ENCODE measurements at places on chromosomes 3 and 15. TPM values are rescaled to one million over a fixed set of nuclear protein-coding genes. Genes with fewer than 3 reads are reported as not detected.

Gene SH3GL3
- total RNA-seq: not detected

Gene MANF
- 106 TPM for total RNA-seq

Gene TGM5
- total RNA-seq: not detected

Gene REC114
- not detected for total RNA-seq

Gene COL6A5
- total RNA-seq: not detected

Gene SIDT1
- total RNA-seq: 0.27 TPM

Gene CHRNA7
- 1.0 TPM for total RNA-seq

Gene OR5H14
- not detected for total RNA-seq

Gene LHFPL4
- not detected for total RNA-seq

Gene LYZL4
- total RNA-seq: not detected

Gene PPP1R14D
- not detected for total RNA-seq

Gene AEN
- 60.6 TPM for total RNA-seq

Gene PARP9
- total RNA-seq: 17.8 TPM

Gene LAMB2
- total RNA-seq: 254 TPM

Gene P2RY1
- total RNA-seq: 4.3 TPM

Gene TRIM71
- not detected for total RNA-seq

Gene FETUB
- not detected for total RNA-seq

Gene CIDEC
- not detected for total RNA-seq

Gene CCR8
- total RNA-seq: not detected

Gene APH1B
- total RNA-seq: 19.5 TPM

Gene CLDN16
- not detected for total RNA-seq

Gene CEP97
- total RNA-seq: 16.9 TPM

Gene GORASP1
- total RNA-seq: 46.5 TPM

Gene FAM107A
- 48.1 TPM for total RNA-seq

Gene LSAMP
- under 0.01 TPM for total RNA-seq

Gene LINGO1
- not detected for total RNA-seq

Gene TM2D3
- 39.6 TPM for total RNA-seq

Gene IL16
- 0.93 TPM for total RNA-seq

Gene NPAP1
- not detected for total RNA-seq

Gene CACNA2D2
- total RNA-seq: under 0.01 TPM

Gene SI
- not detected for total RNA-seq

Gene SNURF
- 13.3 TPM for total RNA-seq

Gene RFTN1
- 41.1 TPM for total RNA-seq

Gene TCF12
- 141 TPM for total RNA-seq
